ENCODE measurements at places on chromosomes 2 and 18. TPM values are rescaled to one million over a fixed set of nuclear protein-coding genes. Genes with fewer than 3 reads are reported as not detected.

DNA sequence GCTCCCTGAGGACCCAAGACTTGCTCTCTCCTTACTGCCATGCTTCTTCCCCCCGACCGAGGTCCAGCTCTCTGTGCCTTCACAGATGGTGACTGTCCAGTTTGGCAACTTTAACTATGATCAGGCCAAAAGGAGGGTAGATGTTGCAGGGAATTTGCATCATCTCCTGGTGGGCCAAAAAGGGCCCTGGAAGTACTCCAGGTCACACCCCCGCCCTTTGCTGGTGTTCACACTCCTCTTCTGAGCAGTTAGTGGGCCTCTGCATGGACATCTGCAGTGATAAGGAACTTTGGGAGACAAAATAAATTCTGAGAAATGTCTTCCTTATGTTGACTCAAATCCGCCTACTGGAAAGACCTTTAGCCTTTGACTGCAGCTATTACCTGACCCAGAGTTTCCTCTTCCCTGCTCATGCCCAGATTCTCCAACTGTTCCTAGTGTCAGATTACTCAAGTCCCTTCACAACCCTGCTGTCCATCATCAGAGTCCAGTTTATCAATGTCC, 234.4 kb downstream of the LOXHD1 start:
- no peak for DNase-seq

- DNase-seq: no peak
Observed at GRCh38 chr18:45901654-45902210, 65.4 kb downstream of the EPG5 start.

The ANO7 gene
- 0.42 TPM for total RNA-seq

GRCh38 chr2:119484834-119485233, 39.4 kb downstream of the SCTR start:
- DNase-seq: no peak

The GTF2A1L gene
- total RNA-seq: 6.8 TPM

DNA sequence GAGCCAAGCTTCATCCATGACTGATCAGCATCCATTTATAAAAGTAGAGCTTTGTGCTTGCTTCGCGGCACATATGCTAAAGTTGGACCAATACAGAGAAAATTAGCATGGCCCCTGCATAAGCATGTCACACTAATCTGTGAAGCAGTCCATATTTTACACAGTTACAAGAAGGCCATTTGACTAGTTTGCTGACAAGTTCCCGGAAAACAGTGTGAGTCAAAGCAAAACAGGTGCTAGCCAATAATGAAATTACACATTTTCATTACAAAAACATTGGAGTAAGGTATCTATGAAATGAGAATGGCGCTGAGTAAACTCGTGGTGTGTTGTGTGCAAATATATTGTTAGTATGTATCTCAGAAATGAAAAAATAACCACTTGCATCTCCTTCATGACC, 4.7 kb downstream of the ANKRD62 start:
- DNase-seq: no peak

All from tibial nerve (tissue), 4 donors.